ENCODE measurements at places on chromosomes 4 and X. TPM values are rescaled to one million over a fixed set of nuclear protein-coding genes. Genes with fewer than 3 reads are reported as not detected.

Gene CLNK
- not detected for total RNA-seq

Gene FAM156B
- total RNA-seq: 4.6 TPM

Gene TCEAL5
- total RNA-seq: not detected

Gene IRS4
- total RNA-seq: 0.09 TPM
